Suppressor macrophage (primary cell): ENCODE measurements at places on chromosomes 12 and 14.

DNA sequence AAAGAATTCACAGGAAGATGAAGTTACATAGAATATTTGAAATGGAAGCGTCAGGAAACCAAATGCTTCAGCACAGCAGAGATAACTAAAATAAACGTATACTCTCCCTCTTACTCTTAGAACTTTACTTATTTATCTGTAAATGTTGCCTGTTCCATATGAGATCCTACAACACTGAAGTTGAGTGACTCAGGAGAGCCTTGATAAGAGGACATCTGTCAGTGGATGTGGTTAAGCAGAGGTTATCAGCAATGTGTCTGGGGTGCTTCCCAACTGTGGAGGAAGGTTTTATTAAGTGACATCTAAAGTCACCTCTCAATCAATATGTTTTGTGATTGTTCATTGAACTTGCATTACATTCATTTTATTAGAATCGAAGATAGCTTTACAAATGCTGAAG lies 81.9 kb downstream of the NEDD1 start:
- no peak for DNase-seq

DNA sequence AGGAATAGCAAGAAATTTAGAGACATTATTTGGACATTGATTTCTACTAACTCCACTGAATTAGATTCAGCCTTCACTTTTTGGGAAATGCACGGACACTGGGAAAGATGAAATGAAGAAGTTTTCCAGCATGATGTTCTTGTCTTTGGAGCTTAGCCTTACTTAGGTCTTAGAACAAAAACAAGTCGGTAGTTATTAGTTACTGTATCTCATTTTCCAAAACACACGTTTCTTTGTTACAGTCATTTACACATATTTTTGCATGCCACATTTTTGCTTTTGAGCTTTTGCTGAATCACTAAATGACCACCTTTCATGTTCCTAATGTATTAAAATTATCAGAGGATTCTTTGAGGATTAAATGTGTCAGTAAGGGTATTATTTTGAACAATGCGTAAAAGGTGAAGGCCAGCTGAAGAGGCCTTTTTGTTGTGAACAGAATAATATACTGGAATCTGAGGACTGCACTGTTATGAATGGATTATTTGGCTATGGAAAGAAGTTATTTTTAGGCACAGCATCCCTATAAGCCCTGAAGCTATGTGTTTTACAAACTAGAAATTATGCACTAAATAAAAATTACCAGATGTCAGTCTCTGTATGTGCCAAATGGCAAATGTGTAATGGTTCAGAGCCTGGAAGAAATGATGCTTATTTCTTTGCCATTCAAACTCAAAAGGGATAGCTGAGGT lies 138.2 kb downstream of the SRGAP1 start:
- DNase-seq: no peak

DNA sequence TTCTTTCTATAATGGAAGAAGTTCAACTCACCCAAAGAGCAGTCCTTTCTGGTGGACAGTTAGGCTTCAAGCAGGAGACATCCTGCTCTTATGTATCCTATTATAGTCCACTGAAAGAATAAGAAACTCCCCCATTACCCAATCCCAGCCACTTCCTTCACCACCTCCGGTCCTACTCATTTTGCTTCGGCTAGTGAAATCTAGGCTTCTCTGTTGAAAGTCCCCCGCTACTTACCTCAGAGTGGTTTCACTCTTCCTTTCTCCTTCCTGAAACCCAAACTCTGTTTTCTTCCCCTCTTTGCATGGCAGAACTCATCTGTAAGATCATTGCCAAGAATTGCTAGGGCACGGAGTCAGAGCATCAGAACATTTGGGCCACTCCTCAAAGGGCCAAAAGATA lies at the start of gene GPR84:
Gene GPR84 (minus strand): TSS at position 74 of the 400 bp plus-strand sequence. CDS start 635 bp downstream, outside the sequence.
- DNase-seq: peak; percentile 84

DNA sequence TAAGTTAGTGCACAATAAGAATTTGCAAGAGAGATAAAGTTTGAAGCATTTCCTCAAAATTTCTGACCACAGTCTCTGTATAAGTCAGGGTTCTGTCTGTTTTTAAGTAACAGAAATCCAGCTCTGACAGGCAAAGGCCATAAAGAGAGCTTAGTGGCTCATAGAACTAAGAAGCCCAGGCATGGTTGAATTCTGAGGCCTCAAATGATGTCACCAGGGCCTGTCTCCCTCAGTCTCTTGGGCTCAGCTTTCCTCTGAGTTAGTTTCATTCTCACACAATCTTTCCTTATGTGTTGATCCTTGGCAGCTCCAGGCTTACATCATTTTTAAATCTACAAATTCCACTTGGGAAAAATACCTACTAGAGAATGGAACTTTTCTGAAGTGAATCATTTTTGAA lies 173.4 kb upstream of the ATP2B1 start:
- peak; percentile 23 for DNase-seq

DNA sequence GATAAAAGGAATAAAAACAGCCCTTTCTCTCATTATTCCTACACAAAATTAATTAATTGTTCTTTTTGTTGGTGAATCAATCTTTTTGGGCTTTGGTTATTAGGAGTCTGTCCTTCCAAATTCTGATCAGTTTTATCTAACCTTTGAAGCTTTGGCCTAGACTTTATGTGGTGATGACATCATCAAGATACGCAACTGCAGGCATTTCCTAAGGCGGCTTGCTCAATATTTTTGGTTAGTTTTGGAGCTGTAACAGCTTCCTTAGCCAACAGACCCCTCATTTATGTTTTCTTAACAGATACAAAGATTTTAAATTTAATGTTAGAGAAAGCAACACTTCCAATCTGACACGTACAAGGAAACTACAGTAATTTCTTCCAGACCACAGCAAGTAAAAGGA lies 87.8 kb upstream of the PDE3A start:
- DNase-seq: no peak

- no peak for DNase-seq
Measured at GRCh38 chr12:95100264-95101190, 27.1 kb upstream of the NR2C1 start.

DNA sequence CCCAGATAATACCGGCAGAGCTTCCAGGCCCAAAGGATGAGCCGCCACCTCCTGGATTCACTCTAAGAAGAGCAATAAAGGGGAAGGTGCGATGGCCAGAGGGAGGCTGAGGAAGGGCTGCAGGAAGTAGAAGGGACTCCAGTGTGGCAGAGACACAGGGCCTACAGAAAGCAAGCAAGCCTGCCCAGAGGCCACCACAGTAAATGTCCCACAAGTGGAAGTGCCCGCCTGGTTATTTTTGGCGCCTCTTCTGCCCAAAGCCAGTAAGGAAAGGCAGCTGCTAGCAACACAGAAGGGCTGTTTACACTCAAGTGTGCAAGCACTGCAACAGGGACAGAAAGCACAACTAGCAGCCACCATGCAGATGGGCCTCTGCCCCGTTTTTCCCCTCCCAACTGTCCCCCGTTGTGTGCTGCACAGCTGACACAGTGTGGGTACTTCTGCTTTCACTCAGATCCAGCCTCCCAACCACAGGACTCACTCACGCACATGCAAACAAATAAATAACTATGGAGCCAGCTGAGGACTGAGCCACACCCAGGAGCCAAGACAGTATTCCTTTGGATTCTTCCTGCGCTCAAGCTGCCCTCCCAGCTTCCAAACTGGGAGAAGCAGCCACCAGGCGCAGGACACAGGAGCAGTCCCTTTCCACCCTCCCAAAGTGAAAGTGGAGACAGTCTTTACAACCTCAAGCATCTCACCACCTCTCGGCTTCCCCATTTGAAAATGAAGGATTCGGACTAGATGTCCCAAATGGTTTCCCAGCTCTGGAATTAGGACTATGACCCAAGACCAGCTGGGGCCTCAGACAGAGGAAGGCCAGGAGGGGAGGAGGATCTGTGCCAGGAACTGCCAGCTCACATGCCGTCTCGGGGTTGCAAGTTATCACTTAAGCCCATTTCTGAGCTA lies 40.0 kb upstream of the PNMA1 start:
- DNase-seq: peak; percentile 87

- DNase-seq: no peak
Measured at GRCh38 chr14:21543521-21543960, 17.4 kb upstream of the SALL2 start.

GRCh38 chr12:13380297-13380696 lies 183.8 kb downstream of the EMP1 start:
- no peak for DNase-seq

GRCh38 chr12:53308276-53308675 lies 8.8 kb downstream of the MYG1 start:
- DNase-seq: no peak

DNA sequence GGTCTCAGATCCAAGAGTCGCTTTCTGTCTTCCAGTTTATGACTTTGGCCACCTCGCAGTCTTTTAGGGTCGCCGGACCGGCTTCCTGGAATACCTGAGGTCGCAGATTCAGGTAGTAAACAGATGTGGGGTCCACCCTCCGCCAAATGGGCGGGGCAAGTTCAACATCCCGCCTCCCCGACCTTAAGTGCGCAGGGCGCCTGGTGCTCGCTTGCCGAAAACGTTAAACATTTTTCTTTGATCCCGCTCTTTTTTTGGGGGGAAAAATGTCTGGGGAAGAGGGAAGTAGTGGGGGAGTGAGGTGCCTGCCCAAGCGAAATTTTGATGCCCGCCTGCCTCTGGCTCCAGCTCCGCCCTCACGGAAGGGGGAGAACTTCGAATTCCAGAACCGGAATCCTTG lies 73.9 kb upstream of the TBX5 start:
- DNase-seq: no peak
